ENCODE measurements at places on chromosomes 4 and X.

- no peak for DNase-seq
Observed at GRCh38 chr4:183599284-183599683, 59.7 kb downstream of the RWDD4 start.

GRCh38 chr4:145178740-145179280, 1.6 kb downstream of the OTUD4 start:
- no peak for DNase-seq

- DNase-seq: no peak
Observed at GRCh38 chr4:8422327-8422726, 18.2 kb downstream of the ACOX3 start.

- no peak for DNase-seq
Observed at GRCh38 chr4:101774807-101775206, 15.7 kb upstream of the BANK1 start.

GRCh38 chrX:40272141-40272540, 174.4 kb upstream of the BCOR start:
- DNase-seq: no peak

GRCh38 chr4:85543832-85544231, 68.9 kb downstream of the ARHGAP24 start:
- DNase-seq: no peak

DNA sequence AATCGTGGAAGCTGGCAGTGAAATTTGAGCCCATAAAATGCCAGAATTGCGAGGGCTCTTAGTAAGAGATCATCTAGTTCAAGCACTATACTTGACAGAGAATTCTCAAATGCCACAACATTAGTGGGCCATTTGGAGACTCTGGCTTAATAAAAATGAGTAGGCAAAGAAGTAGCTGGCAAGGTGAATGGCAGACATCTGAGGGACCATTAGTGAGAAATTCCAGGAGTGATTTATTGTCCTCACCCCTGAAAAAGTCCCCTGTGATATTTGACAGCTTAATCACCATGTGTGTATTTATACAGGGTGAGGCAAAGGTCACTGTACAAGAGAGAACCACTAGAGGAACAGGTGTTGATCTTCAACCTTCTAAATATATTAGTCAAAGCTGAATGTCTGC, 207.5 kb downstream of the CHRDL1 start:
- no peak for DNase-seq

DNA sequence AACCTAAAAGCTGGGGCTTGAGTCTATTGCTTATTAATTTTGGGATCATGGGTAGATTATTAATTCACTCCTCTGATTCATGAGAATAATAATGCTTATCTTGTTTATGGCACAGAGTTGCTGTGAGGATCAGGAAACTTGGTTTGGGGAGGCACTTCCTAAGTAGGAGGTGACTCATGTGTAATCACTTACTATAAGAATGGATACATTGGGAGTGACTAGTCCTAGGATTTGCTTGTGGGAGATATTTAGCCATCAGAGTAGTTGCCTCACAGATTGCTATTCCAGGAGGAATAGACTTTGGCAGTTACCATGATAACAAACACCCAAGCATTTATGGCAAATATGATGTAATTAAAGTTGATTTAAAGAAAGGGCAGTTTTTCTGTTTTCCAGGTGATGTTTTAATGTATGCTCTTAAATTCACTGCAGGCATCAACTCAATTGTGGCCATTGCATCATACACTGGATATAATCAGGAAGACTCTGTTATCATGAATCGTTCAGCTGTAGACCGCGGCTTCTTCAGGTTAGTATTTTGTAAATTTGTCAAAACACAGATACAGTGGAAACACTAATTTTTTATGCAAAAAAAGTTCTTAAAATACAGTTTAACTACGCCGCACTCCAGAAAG, 41.9 kb downstream of the POLR2B start:
- DNase-seq: no peak

DNA sequence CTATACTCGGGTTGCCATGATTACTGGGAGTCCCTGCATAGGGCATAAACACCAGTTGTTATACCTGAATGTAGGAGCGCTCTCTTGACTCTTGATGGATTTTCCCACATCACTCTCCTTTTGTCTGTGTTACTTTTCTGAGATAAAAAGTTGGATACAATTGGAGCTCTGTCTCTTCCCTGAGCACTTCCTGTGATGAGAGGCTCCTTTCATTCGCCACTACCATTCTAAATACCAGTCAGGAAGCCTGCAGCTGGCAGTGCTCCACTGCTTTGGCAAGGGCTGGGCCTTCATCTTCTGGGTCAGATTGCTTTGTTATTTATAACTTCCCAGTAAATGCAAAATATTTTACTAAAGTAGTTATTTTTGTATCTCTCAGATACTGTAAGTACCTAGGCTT, 13.9 kb downstream of the TCEANC start:
- DNase-seq: peak; percentile 49

DNA sequence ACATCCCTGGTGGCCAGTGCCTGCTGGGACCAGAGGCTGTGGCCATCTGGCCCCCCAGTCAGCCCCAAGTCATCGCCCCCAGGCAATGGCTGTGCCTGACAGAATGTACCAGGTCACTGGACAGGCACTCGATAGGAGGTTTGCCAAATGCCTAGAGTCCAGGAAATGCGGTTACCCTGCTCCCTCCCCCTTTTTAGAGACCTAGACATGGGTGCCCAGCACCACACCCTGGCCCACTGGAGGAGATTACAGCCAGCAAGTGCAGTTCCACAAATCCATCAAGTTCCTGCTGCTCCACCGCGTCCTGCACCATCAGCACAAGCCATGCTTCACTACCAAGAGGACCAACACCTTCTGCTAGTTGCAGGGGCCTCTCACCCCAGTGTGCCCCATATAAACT, 16.2 kb upstream of the ZFX start:
- no peak for DNase-seq

- no peak for DNase-seq
Observed at GRCh38 chrX:48956728-48957414, 536 bp downstream of the OTUD5 start.

GRCh38 chr4:101835121-101835904, 44.8 kb downstream of the BANK1 start:
- DNase-seq: peak; percentile 39

GRCh38 chr4:177128306-177128705, 181.4 kb upstream of the NEIL3 start:
- no peak for DNase-seq

- no peak for DNase-seq
Observed at GRCh38 chr4:19971829-19972228, 279.9 kb upstream of the SLIT2 start.

DNA sequence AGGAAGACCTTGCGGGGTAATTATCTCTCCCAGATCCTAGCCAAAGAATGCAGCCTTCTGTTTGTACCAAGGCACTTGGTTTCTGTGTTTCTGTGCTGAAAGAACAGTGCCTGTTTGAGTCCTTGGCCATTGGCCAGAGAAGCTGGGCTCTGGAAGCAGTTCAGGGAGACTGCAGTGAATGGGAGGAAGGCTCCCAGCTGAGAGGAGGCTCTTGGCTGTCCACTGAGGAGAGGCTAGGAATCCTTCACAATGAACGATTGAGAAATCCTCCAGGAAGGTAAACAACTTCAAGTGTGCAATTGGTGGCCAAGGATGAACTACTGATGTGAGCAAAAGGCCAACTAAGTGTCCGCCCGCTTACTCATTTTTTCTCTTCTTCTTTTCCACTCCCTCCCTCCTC, 61.3 kb downstream of the HS3ST1 start:
- DNase-seq: peak; percentile 83

GRCh38 chrX:139936259-139936658, 3.4 kb upstream of the ATP11C start:
- no peak for DNase-seq

DNA sequence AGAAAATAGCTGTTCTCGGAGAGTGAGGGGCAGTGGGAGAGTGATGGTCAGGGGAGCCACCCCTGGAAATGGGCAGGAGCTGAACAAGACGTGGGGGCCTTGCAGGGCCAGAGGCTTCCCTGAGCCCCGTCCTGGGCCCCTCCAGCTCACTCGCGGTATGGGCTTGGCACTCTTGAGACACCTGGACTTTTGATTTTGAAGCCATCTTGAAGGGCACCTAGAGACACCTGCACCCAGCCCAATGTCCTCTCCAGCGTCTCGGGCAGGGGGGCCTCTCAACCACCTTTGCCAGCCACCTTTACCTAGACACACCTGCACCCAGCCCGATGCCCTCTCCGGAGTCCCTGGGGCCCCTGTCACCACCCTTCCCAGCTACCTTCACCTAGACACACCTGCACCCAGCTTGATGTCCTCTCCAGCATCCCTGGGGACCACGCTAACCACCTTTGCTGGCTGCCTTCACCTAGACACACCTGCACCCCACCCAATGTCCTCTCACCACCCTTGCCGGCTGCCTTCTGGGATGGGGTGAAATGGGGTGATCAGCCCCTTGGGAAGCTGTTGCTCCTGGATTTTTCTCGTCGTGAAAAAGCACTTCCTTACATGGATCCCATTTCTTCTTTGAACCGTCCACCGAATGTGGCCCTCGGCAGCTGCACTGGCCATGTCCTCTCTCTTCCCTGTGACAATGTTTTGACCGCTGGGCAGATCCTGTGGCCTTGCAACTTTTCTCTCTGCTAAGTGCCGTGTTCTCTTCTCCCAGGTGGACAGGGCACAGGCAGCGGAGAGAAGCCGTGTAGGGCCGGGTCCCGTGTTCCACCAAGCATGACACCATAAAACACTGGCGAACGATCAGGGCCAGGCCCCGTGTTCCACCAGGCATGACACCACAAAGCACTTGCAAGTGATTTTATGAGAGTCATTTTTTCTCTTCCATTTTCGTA, 47.5 kb downstream of the CPZ start:
- no peak for DNase-seq

GRCh38 chr4:56372774-56373173, 14.5 kb downstream of the AASDH start:
- no peak for DNase-seq

DNA sequence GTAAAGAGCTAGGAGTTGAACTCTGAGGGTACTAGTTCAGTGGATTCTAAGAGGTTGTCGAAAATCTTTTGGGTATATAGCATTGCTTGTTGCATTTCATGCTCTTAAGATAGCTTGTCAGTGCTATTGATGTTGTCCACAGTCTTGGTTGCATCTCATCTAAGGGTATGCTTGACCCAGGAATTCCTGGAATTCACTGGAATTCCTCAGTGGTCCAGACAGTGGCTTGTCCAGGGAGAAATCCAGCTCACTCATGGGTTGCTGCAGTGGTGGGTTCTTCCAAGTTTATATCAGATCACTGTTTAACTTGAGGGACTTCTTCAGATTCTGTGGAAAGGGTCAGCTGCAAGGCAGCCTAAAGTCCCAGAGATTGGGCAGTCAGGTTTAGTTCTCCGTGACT, 29.8 kb upstream of the SMARCAD1 start:
- DNase-seq: no peak

- DNase-seq: no peak
Observed at GRCh38 chr4:89665662-89666061, 171.3 kb downstream of the SNCA start.

DNA sequence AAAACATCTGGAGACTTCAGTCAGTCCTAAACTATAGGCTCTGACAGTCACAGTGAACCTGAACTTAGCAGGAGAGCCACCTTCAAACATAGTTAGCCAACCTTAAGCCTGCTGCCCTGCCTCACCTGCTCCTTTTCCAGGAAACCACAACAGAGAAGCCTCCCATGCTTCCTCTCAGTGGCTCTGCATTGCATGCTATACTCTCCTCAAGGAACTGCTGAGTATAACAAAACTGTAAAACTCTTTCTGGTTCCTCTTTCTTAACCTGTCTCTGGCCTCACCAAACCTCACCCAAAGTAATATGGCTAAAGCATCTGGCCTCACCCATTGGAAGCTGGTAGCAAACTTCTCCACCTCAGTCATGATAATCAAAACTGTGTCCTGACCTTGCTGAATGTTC, 122.1 kb downstream of the ANKRD50 start:
- no peak for DNase-seq

DNA sequence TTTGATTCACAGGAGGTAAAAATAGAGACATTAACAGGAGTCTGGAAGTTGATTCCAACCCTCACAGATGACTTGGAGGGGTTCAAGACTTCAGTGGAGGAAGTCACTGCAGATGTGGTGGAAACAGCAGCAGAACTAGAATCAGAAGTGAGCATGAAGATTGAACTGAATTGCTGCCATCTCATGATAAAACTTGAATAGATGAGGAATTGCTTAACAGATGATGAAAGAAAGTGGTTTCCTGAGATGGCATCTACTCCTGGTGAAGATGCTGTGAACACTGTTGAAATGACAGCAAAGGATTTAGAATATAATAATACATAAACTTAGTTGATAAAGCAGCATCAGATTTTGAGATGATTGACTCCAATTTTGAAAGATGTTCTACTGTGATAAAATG, 76.5 kb downstream of the RELL1 start:
- no peak for DNase-seq

GRCh38 chr4:117898496-117898895, 135.8 kb upstream of the NDST3 start:
- no peak for DNase-seq

GRCh38 chr4:99379571-99379970, 27.0 kb upstream of the ADH1C start:
- no peak for DNase-seq

- DNase-seq: no peak
Observed at GRCh38 chr4:141020801-141021261, 112.4 kb downstream of the RNF150 start.

DNA sequence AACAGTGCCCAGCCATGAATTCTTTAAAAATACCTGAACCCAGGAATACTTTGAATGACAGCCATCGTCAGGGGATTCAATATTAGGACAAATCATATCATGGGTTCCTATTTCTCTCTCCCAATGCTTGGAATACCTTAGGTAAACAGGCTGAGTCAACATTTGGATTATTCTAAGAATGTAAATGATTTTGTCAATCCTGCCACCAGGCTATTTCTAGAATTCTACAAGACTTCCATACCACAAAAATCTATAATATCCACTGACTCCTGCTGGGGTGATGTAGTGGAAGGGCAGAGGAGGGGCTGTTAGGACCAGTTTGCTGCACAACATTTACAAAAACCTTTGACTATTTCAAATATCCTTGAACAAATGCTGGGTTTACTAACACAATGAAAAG, 65.2 kb downstream of the IGFBP7 start:
- no peak for DNase-seq

- no peak for DNase-seq
Observed at GRCh38 chrX:119189595-119189994, 46.5 kb upstream of the PGRMC1 start.

- peak; percentile 65 for DNase-seq
Observed at GRCh38 chr4:148445071-148445859, 3.1 kb upstream of the NR3C2 start.

DNA sequence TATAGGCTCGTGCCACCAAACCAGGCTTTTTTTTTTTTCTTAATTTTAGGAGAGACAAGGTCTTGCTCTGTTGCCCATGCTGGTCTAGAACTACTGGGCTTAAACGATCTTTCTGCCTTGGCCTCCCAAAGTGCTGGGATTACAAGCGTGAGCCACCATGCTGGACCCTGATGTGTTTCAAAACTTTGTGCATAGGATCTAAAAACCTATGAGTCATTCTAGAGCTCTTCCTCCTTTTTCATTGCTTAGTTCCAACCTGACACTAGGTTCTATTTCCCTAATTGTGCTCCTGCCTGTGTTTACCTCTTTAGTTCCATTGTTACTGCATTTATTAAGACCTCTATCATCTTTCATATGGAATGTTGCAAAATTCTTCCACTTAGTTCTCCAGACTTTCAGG, 57.3 kb downstream of the HPGD start:
- no peak for DNase-seq

- no peak for DNase-seq
Observed at GRCh38 chrX:106742805-106743204, 16.3 kb downstream of the RNF128 start.

GRCh38 chr4:122755675-122756074, 23.2 kb downstream of the BBS12 start:
- no peak for DNase-seq

GRCh38 chr4:124325690-124326089, 386.8 kb downstream of the ANKRD50 start:
- DNase-seq: no peak

All from midbrain (tissue), 1 donor.